ENCODE measurements at places on chromosomes 4 and X.

- no peak for DNase-seq
Observed at GRCh38 chr4:173835903-173836302, 305.9 kb upstream of the HAND2 start.

- DNase-seq = no peak
Observed at GRCh38 chrX:30304866-30305265, 4.3 kb downstream of the NR0B1 start.

- DNase-seq = no peak
Observed at GRCh38 chr4:107094332-107094731, 58.2 kb upstream of the DKK2 start.

- DNase-seq = peak; percentile 10
Observed at GRCh38 chr4:8377103-8378075, 63.1 kb downstream of the ACOX3 start.

DNA sequence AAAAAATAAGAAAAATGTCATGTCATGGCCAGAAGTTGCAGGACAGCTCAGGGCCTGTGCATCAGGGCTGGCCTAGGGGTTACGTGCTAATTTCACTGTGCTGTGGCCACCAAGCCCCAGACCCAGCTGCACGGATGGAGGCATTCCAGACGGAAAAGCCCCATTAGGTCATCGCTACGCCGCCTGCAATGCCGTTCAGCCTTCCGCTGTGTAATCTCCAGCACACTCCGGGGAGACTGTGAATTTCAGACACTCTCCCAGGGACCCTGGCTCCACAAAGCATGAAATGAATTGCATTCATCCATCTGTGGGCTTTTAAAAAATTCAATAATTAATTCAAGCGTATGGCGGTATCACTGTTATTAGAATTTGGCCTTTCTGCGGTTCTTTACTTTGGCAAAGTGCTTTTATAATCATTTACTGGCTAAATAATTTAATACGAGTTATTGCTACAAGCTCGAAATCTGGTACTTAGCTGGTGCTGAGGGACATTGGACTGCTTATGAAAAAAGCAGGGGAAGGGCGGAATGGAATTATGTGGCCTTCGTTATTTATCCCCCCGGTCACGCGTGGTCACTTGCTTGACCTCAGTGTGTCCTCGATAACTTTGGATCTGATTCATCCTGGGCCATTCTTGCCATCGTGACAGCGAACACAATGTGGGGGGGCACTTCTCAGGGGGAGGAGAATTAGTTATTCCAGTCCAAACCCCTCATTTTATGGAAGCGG lies 9.0 kb upstream of the NSG1 start:
- DNase-seq = no peak

DNA sequence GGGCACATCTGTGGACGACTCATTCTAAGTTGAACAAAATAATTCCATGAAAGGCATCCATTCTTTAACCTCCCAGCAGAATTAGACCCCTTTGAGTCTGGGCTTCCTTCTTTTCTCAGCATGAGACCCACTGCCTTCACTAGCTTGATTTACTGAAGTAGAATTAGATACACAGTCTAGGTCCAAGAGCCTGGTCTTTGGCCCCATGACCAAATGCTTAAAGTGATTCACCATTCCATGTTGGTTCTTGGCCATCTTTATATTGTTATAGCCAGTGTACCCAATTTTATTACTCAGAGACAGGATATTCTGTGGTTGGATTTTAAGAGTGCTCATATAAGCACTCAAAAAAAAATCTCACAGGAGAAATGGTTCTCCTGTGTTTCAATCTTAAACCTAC lies 155.3 kb upstream of the GPC4 start:
- no peak for DNase-seq

- no peak for DNase-seq
Observed at GRCh38 chr4:78737035-78737434, 39.1 kb upstream of the BMP2K start.

- no peak for DNase-seq
Observed at GRCh38 chrX:15321447-15321846, 6.0 kb upstream of the ASB11 start.
